ENCODE measurements at places on chromosomes 7 and 10.

DNA sequence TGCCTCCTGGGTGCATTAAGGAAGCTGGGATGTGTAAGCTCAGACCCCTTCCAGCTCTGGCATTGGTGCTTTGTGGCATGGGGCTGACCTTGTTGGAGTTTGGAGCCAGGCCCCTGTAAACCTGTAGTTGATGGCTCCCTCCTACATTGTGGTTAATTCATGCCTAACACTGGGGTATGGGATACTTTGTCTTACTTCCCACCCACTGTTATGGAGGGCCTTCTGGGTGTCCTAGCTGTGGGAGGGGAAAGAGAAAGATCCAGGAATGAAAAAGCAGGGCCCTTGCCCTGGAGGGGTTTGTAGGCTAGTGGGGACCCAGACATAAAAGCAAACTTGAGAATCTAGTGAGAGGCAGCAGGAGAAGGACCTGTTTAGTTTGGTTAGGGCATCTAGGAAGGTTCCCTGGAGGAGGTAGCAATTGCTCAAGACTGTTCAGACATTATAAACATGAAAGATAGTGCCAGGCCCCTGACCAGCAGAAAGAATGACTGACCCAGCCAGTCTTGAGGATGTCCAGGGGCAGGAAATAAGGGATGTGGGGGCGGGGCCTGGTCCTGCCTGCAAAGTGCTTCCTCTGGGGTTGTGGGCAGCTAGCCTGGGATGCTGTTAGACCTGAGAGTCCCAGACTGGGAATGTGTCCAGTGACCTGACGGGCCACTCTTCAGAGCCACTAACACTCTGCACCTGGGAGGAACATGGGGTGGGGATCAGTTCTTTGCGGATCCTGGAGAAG is 6.6 kb downstream of the ADAMTS14 start:
- no peak overlapping the region for H3K4me3 ChIP-seq
- DNase-seq, result no peak
- H3K27ac ChIP-seq, result no peak overlapping the region
- H3K27me3 ChIP-seq, result peaks cover 10% of the 10 kb centered on the region
- no peaks in the 10 kb centered on the region for H3K36me3 ChIP-seq

DNA sequence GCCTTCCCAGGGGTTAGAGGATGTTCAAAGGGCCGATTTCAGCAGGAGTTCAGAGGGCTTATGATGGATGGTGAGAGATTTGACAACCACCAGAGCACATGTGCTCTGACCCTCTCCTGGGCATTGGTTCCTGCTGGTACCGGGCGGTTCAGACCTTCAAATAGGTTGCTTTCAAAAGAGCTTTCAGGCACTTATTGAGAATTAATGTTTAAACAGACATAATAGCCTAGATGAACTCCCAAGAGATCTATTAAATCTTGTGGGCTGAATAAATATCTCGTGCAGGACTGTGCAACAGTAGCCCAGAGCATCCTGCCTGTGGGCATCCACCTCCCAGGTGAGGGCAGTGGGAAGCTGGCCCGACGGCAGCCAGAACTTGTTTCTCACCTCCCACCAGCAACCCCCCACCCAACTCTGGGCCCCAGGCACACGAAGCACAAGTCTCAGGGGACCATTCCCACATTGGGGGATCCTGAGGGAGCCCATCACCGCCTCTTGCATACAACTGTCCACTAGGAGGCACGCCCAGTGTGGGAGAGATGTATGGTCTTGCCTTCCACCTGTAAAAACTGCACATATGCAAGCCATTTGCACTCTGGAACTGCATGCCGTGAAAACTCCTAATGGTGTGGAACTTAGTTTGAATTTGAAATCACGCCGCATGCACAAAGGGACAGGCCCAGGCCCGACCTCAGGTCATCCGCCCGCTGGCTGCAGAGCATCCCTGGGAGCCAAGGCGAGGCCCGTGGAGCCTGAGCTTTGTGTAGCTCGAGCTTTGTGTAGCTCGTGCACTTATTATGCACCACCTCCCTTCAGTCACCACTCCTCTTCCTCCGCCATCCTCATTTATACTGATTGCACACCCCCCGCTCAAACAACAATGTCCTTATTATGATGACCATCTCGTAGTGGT is 147.8 kb downstream of the ADCY1 start:
- H3K4me3 ChIP-seq, result no peak overlapping the region
- H3K4me1 ChIP-seq, result no peaks in the 10 kb centered on the region
- no peak overlapping the region for H3K27ac ChIP-seq
- H3K27me3 ChIP-seq, result no peaks in the 10 kb centered on the region
- H3K36me3 ChIP-seq, result peaks cover 31% of the 10 kb centered on the region

- H3K4me3 ChIP-seq, result no peak overlapping the region
- H3K27ac ChIP-seq, result no peak overlapping the region
- no peaks in the 10 kb centered on the region for H3K27me3 ChIP-seq
These were observed 17.1 kb upstream of the AKR1B1 start for GRCh38 chr7:134476044-134476443.

- H3K4me1 ChIP-seq, result no peaks in the 10 kb centered on the region
- H3K4me3 ChIP-seq, result no peak overlapping the region
- H3K27me3 ChIP-seq, result no peaks in the 10 kb centered on the region
These were observed 37.4 kb downstream of the USP54 start for GRCh38 chr10:73553761-73554160.

GRCh38 chr7:23696916-23697441 is 13.0 kb upstream of the STK31 start:
- no peaks in the 10 kb centered on the region for H3K27me3 ChIP-seq
- no peak overlapping the region for H3K27ac ChIP-seq
- peaks cover 15% of the 10 kb centered on the region for H3K36me3 ChIP-seq
- H3K4me3 ChIP-seq, result no peak overlapping the region
- H3K4me1 ChIP-seq, result peaks cover 1% of the 10 kb centered on the region
- DNase-seq, result peak; percentile 67
